ENCODE measurements at places on chromosomes 1 and 21.

DNA sequence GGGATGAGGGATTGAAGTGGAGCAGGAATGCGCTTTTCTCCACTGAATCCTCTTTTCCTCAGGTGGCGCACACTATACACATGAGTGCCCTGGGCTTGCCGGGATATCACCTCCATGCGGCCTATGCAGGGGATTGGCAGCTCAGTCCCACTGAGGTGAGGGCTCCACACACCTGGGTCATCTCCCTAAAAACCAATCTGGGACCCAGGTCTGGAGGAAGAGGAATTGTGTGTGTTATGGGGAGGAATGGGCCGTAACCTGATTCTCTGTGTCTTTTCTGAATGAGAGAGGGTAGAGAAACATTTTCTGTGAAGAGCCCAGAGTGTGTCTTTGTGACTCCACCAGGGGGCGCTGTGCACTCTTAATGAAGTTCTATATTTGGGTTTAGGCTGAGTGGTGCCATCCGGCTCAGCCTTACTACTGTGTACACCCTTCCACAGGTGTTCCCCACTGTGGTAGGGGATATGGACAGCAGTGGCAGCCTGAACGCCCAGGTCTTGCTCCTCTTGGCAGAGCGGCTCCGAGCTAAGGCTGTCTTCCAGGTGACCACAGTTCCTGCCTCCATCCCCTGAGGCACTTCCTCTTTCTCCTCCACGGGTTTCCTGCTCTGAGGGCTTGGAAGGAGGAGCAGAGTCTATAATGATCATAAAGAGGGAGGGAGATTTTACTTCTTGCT lies 1.5 kb downstream of the TOMM40L start:
- DNase-seq = peak; percentile 20

DNA sequence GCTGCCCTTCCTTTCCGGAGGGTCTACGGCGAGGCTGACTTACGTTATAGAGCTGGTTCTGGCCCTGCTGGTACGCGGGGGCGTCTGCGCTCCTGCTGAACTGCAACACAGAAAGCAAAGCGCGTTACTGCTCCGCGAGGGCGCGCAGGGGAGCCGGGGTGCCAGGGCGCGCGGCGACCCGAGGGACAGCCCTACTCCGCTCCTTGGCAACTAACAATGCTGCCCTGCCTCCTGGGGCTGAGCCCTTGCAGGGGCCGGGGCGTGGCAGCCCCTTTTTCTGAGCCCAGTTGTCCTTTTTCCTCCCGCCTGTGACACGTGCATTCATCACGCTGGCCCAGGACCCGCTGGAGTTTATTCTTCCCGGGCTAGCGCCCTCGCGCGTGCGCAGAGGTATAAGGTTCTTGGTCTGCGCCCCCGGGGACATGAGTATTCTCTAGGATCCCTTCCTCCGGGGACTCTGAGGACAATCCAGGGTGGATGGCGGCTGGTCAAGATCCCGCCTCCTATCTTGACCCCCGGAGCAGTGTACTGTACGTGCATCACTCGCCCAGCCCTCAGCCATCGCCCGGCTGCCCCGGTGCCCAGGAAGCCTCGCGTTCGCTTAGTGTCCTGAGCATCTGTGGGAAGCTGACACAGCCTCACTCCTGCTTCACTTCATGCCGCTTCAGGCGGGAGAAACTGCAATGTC lies 78.9 kb downstream of the CD247 start:
- DNase-seq = no peak

GRCh38 chr21:45873418-45873817 lies 108.2 kb upstream of the COL6A1 start:
- no peak for DNase-seq

DNA sequence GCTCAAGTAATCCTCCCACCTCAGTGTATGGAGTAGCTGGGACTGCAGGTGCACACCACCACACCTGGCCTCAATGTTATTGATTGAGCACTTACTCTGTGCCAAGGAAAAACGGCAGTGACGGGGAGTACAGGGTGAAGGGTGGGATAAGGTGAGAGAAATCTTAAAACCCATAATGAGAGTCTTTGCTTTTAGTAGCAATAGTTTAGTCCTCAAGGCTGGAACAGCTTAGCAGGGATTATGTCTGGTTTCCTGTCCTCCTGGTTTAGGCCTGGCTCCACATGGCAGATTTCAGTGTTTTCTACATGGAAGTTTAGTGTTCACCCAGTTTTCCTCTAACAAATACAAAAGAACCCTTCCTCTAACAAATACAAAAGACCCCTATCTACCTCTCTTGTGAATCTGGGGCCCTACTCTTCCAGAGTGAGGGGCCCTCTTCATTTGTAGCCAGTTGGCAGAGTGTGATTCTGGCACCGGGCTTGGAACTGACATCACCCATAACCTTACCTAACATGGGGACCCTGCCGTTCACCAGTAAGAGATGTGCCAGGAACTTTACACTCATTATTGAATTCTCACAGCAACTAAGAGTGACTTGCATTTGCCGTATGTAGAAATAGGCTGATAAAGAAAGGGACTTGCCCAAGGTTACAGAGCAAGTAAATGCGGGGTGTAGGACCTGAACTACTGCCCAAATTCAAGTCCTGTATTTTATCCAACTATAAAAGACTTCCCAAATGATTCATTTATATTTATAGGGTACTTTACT lies 6.9 kb downstream of the ZNF691 start:
- DNase-seq = no peak

DNA sequence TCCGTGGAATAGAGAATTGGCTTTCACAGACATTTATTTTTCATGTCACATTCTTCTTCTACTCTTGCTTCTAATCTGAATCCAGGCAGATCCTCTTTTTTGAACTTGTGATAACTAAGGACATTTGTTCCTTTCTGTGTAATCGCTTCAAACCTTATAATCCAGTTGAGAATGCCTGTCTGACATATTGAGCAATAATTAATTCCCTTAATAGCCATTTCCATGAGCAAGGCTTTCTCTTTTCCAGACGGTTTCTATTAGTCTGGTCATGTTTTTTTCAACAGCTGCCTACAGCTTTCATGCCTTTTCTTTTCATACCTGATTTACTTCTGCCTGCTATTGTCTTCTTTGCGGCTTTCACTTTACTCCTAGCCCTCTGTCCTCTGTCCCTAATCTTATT lies 163.4 kb downstream of the CYYR1 start:
- DNase-seq = peak; percentile 19

GRCh38 chr1:94514095-94514727 lies 27.3 kb downstream of the F3 start:
- no peak for DNase-seq

DNA sequence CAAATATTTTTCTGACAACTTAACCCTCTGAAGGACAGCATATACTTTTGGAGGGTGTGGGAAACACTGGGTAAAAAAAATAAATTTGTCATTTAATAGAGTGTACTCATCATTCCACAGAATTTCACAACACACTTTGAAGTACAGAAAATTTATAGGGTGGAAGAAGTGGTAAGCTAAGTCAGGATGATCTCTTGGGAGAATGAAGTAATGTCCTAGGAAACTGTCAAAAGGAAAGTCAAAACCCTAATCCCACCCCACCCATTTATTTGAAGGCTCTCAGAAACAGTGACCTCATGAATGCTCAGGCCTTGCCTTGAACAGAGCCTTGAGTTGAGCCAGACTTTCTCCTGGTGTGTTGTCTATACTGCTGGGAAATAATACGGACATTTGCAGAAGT lies 7.3 kb upstream of the UAP1 start:
- no peak for DNase-seq

DNA sequence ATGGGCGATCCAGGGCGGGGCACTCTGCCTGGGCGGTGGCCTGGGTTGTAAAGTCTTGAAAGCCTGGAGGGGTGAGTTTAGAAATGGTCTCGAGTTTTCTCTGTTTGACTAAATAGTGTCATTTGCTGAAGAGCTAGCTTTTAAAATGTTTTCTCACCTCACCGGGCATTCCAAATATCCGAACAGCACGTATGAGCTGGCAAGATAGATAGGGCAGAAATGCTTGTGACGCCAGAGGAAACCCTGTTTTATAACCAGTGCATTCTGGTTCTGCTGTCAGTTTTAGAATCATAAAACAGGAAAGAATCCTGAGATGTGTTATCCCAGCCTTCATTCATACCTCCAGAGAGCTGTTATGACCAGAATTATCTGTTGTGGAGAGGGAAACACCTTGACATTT lies 725 bp downstream of the RTCA start:
- no peak for DNase-seq

- no peak for DNase-seq
These were observed 321.7 kb upstream of the PLXNA2 start for GRCh38 chr1:208565756-208566440.

DNA sequence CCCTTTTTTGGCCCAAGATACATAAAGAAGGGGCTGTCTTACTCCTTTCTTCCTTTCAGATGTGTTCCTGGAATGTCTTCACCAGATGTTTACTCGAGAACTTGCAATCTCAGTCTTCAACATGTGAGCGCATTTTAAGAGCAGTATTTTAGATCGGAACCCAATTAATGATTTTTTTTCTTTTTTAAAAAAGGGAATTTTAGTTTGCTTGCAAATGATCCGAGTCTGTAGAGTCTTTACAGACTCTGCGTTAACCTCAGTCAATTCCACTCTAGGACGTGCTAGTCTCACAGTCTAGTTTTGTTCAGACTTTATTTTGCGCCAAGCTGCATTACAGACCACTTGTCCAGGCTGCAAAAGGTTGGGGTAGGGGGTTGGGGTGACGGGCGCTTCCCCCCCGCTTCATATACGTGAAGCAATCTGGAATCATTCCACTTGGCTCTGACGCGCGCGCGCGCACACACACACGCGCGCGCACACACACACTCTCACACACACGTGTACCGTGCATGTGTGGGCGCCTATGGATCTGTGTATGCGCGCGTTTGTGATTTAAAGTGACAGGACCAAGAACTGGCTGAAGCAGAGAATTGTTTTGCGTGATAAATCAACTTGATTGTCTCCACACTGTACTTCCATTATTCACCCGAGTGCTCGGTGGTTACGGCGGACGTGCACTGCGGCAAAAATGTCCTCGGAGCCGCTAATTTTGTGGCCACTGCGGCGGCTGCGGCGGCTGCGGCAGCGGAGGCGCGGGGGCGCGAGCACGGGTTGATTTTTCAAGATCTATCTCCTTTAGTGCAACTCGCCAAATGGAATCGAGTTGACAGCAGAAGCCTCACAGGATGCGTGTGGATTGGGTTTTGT lies 25.6 kb upstream of the NFIA start:
- peak; percentile 42 for DNase-seq

Measured in fibroblast of skin of left biceps (primary cell).